ENCODE measurements at places on chromosomes 6 and 20. TPM values are rescaled to one million over a fixed set of nuclear protein-coding genes. Genes with fewer than 3 reads are reported as not detected.

DNA sequence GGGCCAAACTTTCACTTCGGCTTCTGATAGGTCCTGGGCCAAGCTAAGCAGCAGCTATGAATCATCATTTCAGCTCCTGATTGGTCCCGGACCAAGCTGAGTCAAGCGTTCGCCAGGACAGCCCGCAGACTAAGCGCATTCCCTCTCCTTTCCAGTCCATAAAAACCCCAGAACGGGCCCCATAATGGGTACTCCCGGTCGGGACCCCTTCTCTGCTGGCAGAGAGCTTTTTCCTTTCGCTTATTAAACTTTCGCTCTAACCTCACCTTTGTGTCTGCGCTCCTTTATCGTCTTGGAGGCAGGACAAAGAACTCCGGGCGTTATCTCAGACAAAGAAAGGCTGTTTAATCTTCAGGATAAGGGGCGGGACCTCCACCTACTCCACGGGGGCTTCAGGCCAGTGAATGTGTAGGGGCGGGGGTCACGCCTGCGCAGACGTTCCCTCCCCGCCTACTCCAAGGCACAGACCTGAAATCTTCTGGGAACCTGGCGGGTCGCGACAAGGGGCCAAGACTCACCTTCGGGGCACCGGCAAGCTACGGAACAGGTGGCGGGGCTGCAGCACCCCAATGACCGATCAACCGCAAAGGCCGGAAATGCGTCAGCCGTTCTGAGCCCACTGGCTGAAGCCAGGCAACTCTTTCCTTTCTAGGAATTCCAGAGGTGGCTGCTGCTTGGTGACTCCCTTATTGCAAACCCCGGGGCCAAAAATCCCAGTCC is at the start of gene ZSCAN31:
Gene ZSCAN31, minus strand, starts transcription at position 585 of the 720 bp plus-strand sequence. CDS start 6,465 bp downstream, outside the sequence.
- peak; percentile 98 for DNase-seq

The GSTA1 gene
- not detected for total RNA-seq

DNA sequence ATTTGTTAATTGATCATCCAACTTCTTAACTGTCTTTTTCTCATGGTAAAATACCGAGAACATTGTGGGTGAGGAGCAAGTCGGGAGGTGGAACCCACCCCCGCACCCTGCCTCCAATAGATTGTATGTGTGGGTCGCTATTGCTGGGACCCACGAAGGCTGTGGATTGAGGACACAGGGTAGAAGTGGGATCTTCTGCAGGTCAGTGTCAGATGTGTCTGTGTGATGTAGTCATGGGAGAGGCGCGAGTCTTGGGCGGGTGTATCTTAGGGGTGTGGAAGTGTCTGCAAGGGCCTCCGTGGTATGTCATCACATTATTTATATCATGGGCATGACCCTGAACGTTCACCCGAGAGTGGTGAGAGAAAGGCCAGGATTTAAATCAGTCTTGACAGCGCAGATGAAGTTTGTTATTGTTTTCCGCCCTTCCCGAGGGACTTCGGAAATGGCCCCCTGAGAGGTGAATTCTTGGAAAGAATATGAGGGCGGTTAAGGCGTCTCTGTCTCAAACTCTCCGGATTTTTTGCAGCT is 472 bp upstream of the PAQR8 start:
- no peak for DNase-seq

DNA sequence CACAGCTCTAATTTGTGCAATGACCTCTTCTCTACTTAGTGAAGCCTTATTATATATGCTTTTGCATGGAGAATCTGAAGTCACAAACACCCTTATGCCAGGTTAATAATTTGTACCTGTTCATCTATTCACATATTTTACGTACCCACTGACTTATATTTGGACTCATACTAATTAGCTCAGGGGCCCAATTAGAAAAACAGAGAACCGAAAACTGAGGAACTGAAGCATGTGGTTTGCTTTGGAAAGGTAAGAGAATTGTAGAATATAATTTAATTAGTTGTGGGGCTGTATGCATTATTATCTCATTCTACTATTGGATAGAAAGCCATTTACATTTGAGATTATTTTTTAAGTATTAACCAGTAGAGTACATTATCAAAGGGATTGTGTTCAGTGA is 805.9 kb upstream of the CITED2 start:
- DNase-seq = no peak

The NRSN1 gene
- 0.39 TPM for total RNA-seq

DNA sequence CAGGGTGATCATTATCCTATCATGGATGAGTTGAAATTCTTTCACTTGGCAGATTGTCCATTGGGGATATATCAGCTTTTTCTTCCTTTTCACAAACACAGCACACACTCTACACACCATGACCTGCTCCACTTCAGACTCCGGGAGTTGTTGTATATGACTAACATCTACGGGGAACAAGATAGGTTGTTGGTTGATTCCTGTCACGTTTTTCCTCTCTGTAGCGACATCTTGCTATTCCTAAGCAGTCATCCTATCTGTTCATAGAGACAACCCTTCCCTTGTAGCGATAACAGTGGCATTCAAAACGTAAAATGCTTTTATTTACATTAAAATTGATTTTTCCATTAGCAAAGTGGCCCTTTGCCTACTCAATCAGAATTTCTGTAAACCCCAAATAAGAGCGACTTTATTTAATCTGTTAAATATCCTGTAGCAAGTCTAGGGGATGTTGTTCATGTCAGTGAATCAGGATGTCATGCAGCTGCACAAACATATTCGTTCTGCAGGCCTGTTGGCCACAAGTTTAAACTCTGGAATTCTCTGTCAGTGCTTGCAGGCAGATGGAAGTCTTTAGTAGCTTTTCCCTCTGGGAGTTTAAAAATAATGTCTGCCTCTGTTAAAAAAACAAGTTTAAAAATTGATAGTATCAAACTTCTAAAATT is 23.1 kb downstream of the PHACTR2 start:
- DNase-seq = peak; percentile 91

The XPO5 gene
- 25.1 TPM for total RNA-seq

DNA sequence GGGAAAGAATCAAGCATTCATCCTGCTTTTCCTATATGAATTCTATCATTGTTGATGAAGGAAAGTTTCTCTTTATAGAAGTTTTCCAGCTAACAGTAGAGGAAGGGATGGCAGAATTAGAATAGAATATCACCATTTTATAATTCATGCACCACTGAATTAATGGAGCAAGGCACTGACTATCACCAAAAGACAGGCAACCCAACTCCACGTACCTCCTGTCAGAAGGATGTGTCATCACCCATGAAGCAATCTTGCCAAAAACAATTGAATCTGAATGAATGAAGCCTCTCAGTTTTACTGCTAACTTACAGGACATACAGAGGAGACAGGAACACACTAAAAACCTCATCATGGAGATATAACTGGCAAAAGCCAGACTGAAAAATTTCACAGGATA is 122.4 kb downstream of the NFATC2 start:
- no peak for DNase-seq

- no peak for DNase-seq
These were observed 26.5 kb downstream of the SULF2 start for GRCh38 chr20:47758517-47759450.

GRCh38 chr6:169155481-169155880 is 98.2 kb downstream of the THBS2 start:
- no peak for DNase-seq

The TCFL5 gene
- 11.3 TPM for total RNA-seq

DNA sequence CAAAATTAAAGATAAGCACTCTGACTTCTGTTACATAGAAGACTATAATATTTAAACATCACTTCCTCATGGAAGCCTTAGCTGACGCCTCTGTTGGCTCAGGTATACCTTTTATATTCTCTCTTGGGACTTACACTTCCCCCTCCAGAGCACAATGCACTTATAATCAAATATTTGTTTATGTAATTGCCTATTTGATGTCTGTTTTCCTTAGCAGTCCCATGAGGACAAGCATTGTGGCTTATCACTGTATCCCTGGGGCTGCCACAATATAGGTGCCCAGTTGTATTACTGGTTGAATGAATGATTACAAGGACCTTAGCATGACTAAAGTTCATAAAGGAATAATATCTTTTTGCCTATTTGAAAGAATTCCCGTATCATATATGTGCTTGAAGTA is 186.7 kb upstream of the VGLL2 start:
- no peak for DNase-seq

GRCh38 chr20:35216541-35216940 is 9.9 kb upstream of the MMP24 start:
- no peak for DNase-seq

The NOL4L gene
- total RNA-seq = 4.3 TPM

- DNase-seq = no peak
These were observed 308.9 kb downstream of the DHX35 start for GRCh38 chr20:39270837-39271604.

The POM121L2 gene
- not detected for total RNA-seq

The CGA gene
- total RNA-seq = 32.0 TPM

DNA sequence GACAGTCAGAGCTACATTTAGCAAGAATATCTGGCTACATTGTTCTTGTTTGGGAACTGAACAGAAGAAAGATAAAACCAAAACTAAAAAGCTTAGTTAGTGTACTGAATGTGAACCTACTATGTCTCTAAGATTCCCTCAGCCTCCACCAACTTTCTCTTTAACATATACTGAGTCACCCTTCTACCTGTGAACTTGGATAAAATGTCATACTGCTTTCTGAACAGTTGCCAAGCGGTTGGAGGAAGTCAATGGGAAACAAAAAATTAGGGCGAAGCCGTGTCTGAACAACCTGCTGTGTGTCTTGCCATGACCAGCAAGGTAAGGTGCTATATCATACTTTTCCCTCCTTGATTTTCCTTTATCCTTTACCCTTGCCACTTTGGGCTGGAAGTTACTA is 243.5 kb downstream of the BTBD9 start:
- no peak for DNase-seq

DNA sequence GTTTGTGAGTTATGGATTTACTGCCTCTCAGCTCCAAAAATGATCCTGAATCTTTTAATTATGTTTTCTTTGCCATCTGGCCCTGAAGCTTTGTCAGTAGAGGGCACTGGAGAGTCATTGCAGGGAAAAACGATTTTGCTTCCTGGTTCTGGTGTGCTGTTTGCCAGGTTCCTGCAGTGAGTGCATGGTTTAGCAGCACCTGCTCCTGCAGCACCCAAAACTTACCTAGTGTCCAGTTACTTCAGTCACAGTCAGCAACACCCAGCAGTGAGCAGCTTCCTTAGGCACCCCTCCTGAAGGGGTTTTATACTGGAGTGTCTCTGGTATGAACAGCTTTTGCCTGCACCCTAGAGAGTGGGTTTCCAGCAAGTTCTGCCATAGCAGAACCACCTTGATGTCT is 6.0 kb upstream of the TRIM26 start:
- peak; percentile 24 for DNase-seq

The HUS1B gene
- 1.1 TPM for total RNA-seq

DNA sequence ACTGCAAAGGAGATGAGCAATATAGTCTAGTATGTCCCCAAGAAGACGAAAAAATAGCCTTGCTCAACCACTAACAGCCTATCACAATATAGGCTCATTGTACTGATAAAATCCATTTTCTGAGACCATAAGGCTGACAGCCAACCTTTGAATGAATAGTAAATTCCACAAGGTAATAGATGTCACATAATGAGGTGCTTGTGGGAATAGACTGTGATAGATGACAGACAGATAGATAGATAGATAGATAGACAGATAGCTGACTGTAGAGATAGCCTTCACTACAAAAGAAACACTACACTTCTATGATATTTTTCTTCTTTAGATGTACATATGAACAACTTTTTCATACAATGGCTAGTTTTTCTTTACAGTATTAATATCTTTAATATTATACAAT is 760.3 kb upstream of the NRSN1 start:
- no peak for DNase-seq

- no peak for DNase-seq
These were observed 13.5 kb downstream of the PFDN4 start for GRCh38 chr20:54221353-54221752.

GRCh38 chr20:63552481-63553249 is 1.3 kb upstream of the FNDC11 start:
- DNase-seq = no peak

DNA sequence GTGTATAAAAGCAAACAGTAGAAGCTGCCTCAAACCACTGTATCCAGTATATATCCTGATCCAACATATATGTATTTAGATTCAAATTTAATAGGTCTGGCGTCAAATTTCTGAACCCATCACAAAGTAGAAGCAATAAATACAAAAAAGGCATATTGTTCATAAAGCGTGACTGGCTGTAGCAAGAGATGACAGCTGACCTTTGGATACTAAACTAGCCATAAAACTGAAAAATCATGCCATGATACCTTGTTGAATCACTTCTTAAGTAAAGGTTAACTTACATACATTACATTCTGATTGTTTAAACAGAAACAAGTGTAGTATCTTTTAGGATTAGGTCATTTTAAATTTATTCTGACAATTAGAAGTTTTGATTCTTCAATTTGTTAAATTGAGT is 372.0 kb upstream of the FLRT3 start:
- DNase-seq = no peak

GRCh38 chr6:2221726-2222274 is 23.6 kb downstream of the GMDS start:
- DNase-seq = no peak

The PRSS35 gene
- total RNA-seq = 4.4 TPM

GRCh38 chr20:20803011-20803410 is 90.6 kb upstream of the RALGAPA2 start:
- no peak for DNase-seq

- DNase-seq = no peak
These were observed 726 bp upstream of the EMILIN3 start for GRCh38 chr20:41367393-41367695.

DNA sequence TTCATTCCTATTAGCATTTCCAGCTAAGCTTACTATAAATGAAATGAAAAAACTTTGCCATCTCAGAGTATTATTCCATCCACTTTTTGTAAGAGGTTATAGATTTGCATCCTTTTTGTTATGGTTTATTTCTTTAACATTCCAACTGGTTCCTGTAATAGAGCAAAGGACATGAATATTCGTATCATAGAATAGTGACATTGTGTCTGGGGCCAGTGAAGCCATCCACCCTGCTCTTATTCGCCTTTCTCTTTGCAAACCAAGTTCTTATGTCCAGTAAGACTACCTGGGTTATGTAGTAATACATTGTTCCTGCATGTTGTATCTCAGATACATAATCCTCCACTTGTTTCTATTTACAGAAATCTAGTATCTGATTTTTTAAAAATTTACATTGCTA is 43.1 kb downstream of the DCBLD1 start:
- no peak for DNase-seq

- DNase-seq = no peak
These were observed 25.8 kb downstream of the SDHAF4 start for GRCh38 chr6:70592391-70593117.
